ENCODE measurements at places on chromosomes 2 and 18. TPM values are rescaled to one million over a fixed set of nuclear protein-coding genes. Genes with fewer than 3 reads are reported as not detected.

GRCh38 chr2:37080689-37081088 is 3.5 kb downstream of the HEATR5B start:
- no peak for DNase-seq

- DNase-seq: no peak
Measured at GRCh38 chr2:163748420-163748819, 12.6 kb upstream of the FIGN start.

GRCh38 chr2:1730015-1730927 is 14.0 kb downstream of the PXDN start:
- peak; percentile 18 for DNase-seq

- DNase-seq: no peak
Measured at GRCh38 chr2:115763601-115764000, 1321.2 kb downstream of the DPP10 start.

GRCh38 chr18:69787825-69788547 is 159.7 kb downstream of the CD226 start:
- DNase-seq: no peak

DNA sequence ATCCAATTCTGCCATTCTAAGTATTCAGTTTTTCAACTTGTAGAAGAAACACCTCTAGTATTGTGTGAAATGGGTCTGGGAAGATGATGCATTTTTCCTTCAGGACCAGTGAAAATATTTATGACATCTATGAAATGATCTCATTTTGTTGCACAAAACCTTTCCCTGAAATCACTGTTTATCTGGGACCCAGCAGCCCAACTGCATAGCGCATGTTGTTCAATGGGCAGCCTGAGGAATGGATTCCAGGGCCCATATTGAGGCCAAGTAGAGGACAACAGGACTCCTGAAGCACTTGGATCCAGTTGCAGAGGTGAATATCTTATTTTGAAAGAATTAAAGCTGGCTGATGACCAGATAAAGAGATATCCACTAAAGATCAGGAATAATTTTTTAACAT is 7.3 kb downstream of the RBMS1 start:
- DNase-seq: no peak

DNA sequence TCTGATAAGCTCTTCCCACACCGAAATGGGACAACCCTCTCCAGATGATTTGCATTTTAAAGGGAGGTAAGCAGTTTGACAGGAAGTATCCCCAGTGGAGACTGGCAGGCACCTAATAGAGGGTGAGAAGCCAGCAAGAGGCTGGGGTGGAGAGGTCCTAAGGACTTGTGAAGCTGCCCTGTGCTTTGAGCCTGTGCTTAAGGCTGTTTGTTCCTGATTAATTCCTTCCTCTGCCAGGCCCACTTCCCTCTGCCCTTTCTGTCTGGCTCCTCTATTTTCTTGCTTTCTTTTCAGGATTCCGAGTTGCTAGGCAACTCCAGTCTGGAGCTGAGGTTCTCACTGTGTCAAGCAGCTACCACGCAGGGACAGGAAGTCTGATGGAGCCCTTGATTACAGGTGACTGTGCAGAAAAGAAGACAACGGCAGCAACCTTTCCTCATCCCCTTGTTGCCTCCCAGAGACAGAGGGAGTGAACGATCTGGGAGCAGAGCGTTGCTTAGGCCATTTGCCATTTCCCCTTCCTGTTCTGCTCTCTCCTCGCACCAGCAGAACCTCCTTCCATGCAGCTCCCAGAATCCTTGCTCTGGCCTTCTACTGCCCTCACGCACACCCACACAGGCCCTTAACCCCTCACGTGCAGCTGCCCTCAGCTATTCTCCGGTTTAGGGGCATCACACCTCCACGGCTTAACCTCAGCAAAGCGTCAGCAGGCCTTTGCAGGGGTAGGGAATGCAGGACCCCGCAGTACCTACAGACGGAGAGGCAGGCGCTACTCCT is 103.6 kb upstream of the CELF4 start:
- no peak for DNase-seq

The SLC23A3 gene
- total RNA-seq: 0.58 TPM

The ACVR1C gene
- total RNA-seq: 0.36 TPM

Measured in left ventricle myocardium inferior (tissue), 1 donor.